Activated naive CD8-positive, alpha-beta T cell treated with anti-CD3 and anti-CD28 coated beads for 36 hours (primary cell): ENCODE measurements at places on chromosomes 3 and 15. TPM values are rescaled to one million over a fixed set of nuclear protein-coding genes. Genes with fewer than 3 reads are reported as not detected.

Gene TMEM158
- total RNA-seq: 0.12 TPM

Gene DUOXA2
- not detected for total RNA-seq

Gene GPR149
- not detected for total RNA-seq

Gene PYGO1
- not detected for total RNA-seq

Gene SPINT1
- 3.5 TPM for total RNA-seq

Gene PEX5L
- total RNA-seq: not detected

DNA sequence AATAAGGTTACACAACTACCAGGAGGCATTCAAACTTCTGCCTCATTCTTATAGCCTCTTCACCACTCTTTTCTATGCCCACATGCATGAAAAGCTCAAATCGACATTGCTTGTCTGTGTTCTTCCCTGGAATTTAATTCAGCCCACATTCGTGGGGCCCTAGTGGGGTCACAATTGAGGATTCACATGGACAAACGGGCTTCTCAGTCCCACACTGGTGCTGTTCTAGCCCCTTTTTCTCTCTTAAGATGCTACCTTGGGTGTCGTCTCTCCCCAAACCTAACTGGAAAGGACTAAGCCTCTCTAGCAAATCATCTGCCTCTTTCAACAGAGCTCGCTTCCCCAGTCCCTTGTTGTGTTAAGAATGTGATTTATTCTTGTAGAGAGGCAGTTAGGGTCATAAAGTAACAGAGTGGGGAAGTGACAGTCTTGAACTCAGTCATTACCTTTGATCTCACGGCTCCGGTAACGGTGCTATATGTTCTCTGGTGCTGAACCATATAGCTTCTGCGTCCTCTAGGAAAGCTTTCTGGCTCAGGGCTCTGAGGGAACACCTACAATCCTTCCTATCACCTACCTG is 4.9 kb downstream of the LPP start:
- DNase-seq: no peak

- no peak for DNase-seq
Measured at GRCh38 chr15:39857132-39857531, 62.9 kb downstream of the GPR176 start.

GRCh38 chr15:40650479-40650878 is 44.5 kb upstream of the RAD51 start:
- no peak for DNase-seq

GRCh38 chr15:66805202-66805885 is 103.3 kb downstream of the SMAD6 start:
- DNase-seq: no peak

GRCh38 chr15:73748730-73749129 is 4.4 kb downstream of the INSYN1 start:
- DNase-seq: no peak

- DNase-seq: no peak
Measured at GRCh38 chr3:14867936-14868570, 49.3 kb downstream of the FGD5 start.

GRCh38 chr3:172562871-172563865 is 39.9 kb upstream of the TNFSF10 start:
- DNase-seq: peak; percentile 33

GRCh38 chr3:8579096-8579495 is 65.5 kb downstream of the SSUH2 start:
- no peak for DNase-seq

GRCh38 chr3:81929697-81930096 is 168.3 kb upstream of the GBE1 start:
- no peak for DNase-seq

- DNase-seq: no peak
Measured at GRCh38 chr3:78994174-78995027, 773.4 kb downstream of the ROBO1 start.

GRCh38 chr15:98683831-98684230 is 35.5 kb downstream of the IGF1R start:
- no peak for DNase-seq

GRCh38 chr3:169952045-169952444 is 14.6 kb upstream of the SEC62 start:
- DNase-seq: no peak

- DNase-seq: no peak
Measured at GRCh38 chr3:28651159-28651558, 302.5 kb upstream of the AZI2 start.

DNA sequence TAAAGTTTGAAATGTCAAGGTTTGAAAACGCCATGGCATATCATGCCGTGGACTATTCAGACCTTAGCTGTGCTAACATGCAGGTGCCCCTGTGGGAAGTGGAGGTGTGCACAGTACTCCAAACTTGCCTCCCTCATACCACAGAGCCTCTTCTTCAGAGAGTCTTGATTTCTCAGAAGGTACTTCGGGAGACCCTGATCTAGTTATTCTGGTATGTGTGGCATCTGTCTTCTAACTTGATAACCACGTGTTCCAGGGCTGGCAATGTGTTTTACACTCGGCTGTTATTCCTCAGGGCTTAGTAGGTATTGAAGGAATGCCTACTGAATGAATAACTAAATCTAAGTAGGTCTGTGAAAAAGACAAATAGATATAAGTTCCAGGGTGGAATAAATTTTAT is 309.9 kb downstream of the CLSTN2 start:
- no peak for DNase-seq

GRCh38 chr3:107855710-107856109 is 235.1 kb downstream of the CD47 start:
- DNase-seq: no peak

GRCh38 chr3:120348065-120348990 is 826 bp downstream of the LRRC58 start:
- peak; percentile 65 for DNase-seq
